ENCODE measurements at places on chromosomes 3 and 15.

DNA sequence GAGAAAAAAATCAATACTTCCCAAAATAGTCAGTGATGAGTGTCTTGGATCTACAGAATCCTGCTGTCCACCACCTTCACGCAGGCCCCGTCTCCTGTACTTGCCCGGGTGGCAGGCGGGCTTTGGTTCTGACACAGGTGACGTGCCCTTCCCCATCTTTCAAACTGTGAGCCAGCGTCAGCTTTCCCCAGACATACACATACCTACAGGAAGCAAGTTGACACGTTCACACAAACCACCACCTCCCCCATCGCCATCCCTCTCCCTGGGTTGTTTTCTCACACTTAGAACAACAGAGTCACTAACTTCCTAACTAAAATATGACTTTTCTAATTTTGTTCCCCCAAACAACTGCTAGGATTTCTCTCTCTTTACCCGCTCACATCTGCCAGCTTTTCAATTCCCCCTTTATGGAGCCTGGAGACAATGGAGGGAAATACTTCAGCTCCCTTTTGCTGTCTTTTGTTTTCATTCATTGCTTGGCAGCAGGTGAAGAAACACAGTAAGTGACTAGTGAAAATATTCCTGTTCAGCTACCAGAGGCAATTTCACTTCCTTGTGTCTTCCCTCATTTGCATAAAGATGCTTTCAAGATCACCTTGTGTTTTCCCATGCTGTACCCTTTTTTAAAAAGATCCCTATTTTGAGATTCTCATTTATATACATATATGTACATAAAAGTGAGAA, 248.3 kb downstream of the SLCO3A1 start:
- DNase-seq = no peak

GRCh38 chr15:73746261-73746660, 6.9 kb downstream of the INSYN1 start:
- no peak for DNase-seq

DNA sequence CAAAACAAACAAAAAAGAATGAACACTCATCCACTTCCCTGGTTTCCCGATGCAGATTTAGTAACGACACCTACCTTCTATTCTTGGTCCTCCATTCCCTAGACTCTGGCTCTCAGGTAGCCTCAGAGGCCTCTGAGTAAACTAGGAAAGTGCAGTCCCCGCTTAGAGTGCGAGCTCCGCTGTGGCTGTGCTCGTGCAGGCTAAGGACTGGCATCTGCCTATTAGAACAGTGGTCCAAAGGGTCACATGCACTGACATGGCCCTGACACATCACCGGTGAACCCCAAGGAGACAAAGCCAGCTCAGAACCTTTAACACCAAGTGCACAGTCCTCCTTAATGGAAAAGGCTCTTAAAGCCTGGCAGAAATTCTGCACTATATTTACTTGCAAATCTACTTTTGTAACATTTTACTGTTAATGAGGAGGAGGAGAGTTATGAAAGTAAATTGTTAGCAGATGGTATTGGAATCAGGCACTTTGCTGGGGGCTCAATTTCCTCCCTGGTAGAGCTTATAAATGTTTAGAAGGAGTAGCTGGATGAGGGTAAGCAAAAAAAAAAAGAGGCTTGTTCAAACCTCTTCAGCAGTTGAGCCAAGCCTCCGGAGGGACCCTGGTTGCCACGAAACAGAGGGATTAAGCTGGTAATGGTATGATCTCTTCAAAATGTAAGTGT, 31.1 kb downstream of the VGLL4 start:
- no peak for DNase-seq

- DNase-seq = no peak
These were observed 72.7 kb upstream of the WDR72 start for GRCh38 chr15:53831907-53832770.
